Brain pericyte (primary cell): ENCODE measurements at places on chromosomes 4 and X.

- no peak for DNase-seq
Measured at GRCh38 chr4:114997576-114998247, 115.7 kb downstream of the NDST4 start.

DNA sequence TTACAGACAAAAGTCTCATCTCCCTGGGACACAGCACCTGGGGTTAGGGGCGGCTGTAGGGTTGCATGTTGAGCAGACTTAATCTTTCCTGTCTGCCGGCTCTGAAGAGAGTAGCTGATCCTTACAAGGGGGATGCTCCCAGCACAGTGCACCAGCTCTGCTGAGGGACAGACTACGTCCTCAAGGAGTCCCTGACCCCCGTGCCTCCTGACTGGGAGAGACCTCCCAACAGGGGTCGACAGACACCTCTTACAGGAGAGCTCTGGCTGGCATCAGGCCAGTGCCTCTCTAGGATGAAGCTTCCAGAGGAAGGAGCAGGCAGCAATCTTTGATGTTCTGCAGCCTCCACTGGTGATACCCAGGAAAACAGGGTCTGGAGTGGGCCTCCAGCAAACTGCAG is 506.0 kb upstream of the FMR1 start:
- DNase-seq: no peak

- DNase-seq: no peak
Measured at GRCh38 chrX:89034679-89035078, 287.7 kb downstream of the CPXCR1 start.

DNA sequence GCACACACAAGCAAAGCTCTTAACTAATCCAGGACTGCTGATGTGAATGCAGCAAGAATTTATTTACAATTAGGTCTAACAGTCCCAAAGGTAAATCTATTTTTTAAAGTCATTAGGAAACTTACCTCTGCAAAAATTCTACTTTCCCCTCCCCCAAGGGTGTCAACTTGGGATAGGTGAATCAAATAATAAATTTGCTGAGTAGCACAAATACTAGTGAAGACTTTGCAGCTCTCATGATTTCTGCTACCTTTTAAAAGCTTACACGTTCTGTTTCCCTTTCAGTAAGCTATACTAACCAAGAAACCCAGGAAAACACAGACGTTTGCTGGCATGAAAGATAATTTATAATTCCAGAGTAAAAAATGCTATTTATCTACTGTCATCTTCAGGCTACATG is 296.6 kb upstream of the SLC7A11 start:
- no peak for DNase-seq

- no peak for DNase-seq
Measured at GRCh38 chr4:7393601-7394575, 40.8 kb downstream of the PSAPL1 start.

DNA sequence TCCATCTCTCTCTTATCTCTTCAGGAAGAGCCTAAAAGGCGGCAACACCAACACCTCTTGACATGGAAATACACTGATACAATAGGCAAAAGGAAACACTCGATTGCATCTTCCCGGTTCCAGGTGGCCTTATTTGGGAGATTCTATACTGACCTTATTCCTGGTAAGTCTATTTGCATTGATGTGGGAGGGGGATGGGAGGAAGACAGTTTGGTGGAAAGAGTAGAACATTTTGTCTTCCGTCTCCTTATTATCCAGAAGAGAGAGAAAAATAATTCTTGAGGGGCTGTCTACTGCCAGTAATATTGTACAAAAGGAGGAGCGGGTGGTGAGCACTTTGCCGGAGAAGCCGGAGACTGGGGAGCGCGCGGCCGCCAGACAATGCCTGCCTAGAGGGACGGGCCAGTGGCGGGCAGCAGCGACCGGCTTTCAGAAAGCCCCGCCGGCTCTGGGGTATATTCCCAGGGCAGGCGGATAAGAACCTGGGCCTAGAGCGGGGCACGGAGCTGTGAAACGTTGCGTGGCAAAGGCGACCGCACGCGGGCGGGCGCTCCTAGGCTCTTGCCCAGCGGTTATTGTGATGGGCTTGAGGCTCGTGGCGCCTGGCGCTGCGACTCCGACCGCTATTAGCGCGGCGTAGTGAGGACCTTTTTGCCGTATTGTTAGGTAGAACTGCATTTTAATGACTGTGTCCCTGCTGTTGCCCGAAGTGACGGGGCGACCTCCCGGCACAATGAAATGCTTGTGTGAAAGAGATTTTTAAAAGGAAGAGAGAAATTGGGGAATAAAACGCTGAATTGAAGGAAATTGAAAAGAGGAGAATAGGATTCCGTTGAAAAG is 518 bp downstream of the PRDM8 start:
- no peak for DNase-seq

- DNase-seq: no peak
Measured at GRCh38 chr4:1395941-1396805, 10.1 kb downstream of the NKX1-1 start.

DNA sequence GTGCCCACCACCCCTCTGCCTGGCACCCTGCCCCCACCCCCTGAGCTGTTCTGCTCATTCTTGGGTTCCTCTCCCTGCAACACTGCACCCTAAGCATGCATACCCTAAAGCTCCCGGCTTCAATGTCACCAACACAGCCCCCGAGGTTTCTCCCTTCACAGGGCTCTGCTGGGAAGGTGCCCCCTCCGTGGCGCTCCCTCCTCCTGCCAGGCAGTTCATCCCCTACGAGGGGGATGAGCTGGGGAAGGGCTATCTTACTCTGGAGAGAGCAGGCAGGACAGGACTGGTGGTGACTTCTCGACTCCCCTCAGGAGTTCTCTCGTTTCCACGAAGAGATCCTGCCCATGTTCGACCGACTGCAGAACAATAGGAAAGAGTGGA is 6.5 kb downstream of the ATP5ME start:
- no peak for DNase-seq

GRCh38 chrX:10208953-10209352 is 52.2 kb downstream of the CLCN4 start:
- DNase-seq: no peak

DNA sequence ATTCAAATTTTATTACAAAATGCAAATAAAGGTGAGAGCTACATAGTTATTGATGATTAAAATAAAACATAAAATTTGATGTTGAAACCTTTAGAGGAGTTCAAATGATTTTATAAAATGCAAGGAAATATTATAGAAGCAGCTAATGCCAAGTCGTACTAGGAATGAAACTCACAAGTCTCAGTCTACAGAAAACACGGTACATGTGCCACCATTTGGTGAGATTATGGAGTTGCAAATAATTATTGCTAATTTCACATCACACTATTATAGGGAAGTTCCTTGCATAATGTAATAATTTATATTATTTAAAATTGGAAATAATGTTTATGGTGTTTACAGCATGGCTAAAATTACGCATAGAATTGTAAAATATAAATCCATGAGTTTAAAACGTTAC is 1601.7 kb upstream of the TENM3 start:
- no peak for DNase-seq

DNA sequence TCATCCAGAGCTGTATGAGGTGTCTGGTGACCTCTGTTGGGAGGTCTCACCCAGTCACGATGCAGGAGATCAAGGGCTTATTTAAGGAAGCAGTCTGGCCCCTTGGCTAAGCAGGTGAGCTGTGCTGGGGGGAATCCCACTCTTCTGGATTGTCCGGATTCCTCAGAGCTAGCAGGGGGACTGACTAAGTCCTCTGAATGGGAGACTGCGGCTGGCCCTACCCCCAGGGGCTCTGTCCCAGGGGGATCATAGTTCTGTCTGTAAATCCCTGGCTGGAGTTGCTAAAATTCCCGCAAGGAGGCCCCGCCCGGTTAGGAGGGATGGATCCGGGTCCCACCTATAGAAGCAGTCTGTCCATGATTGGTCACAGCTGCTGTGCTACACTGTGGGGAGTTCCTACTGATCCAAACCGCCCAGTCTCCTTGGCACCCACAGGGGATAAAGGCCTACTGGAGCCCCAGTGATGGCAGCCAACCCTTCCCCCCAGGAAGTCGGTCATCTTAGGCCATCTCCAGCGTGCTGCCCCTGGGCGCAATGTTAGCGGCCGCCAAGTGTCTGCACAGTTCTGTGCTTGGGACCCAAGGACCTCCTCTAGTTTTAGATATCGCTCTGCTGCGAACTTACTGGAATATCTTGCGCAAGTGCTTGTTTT is 118.2 kb upstream of the KLF8 start:
- DNase-seq: no peak

GRCh38 chr4:74531963-74532794 is 87.2 kb downstream of the AREG start:
- peak; percentile 44 for DNase-seq

- DNase-seq: no peak
Measured at GRCh38 chrX:14193547-14193946, 163.9 kb upstream of the GEMIN8 start.

GRCh38 chrX:79719568-79720231 is 294.9 kb upstream of the TBX22 start:
- DNase-seq: no peak

GRCh38 chr4:74311696-74312313 is 3.5 kb downstream of the EPGN start:
- DNase-seq: no peak

GRCh38 chr4:106370214-106370613 is 1.6 kb upstream of the GIMD1 start:
- no peak for DNase-seq

DNA sequence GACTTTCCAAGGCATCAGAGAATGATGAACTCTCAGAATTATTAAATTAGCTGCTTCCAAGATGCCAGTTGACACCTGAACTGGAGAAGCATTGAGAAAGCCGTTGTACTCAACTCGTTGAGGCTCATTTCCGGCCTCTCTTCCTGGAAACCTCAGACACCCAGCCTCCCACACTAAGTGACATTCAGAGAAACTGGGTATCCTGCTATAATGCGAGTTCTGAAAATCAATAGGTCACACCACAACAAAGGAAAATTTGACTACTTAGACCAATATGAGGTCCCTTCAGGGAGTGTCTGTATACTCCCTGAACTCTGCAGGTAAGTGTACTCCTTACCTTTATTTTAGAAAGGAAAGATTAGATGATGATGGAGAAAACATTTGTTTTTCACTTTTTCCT is 51.2 kb downstream of the ENPEP start:
- no peak for DNase-seq

GRCh38 chr4:7399440-7400234 is 35.1 kb downstream of the PSAPL1 start:
- DNase-seq: no peak

GRCh38 chrX:51893931-51894696 is 691 bp downstream of the MAGED1 start:
- DNase-seq: no peak

- DNase-seq: no peak
Measured at GRCh38 chr4:159242427-159242826, 139.5 kb downstream of the RAPGEF2 start.

DNA sequence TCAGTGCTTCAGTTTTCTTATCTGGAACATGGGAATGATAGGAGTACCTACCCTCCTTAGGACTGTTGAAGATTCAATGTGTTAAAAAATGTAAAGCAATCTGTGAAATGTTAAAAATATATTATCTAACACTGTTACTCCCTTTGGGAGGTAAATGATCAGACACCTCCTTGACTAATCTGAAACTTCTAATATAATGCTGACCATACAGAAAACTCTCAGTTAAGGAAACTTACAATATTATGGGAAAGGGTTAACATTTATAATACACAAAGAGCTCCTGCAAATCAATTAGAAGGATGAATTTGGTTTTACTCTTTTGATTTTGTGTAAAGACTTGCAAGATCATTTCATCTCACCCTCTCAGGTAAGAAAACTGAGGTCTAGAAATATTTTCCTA is 1.6 kb upstream of the PFKFB1 start:
- DNase-seq: no peak

- no peak for DNase-seq
Measured at GRCh38 chr4:174119051-174119450, 164.4 kb downstream of the FBXO8 start.

GRCh38 chr4:16516796-16517439 is 290.6 kb upstream of the TAPT1 start:
- DNase-seq: no peak

DNA sequence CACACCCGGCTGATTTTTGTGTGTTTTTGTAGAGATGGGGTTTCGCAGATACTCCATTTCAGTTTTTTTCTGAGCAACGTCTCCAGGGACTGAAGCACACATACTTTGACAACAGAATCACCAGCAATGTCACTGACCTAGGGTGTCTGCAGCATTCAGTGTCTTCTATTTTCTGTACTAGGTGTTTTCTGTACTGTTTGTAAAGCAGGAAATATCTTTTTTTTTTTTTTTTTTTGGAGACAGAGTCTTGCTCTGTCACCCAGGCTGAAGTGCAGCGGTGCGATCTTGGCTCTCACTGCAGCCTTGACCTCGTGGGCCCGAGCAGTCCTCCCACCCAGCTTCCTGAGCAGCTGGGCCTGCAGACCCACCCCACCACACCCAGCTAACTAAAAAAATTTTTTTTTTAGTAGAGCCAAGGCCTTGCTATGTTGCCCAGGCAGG is 8.9 kb downstream of the ADD1 start:
- no peak for DNase-seq

DNA sequence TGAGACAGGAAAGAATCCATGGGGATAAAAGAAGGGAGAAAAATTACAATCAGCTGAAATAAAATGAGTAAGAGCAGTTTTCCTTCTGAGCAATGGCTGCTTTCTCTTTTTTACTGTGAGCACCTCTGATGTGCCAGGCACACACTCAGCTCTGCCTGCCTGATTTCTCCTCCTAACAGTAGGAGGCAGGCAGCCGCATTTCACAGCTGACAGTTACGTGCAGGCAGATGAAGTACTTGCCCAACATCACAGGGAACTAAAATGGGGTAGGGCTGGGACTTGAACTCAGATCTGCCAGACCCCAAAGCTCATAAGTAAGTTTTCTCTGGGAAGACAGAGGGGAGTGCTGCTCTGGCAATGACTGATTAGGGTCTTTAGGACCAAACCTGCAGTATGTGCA is 54.6 kb downstream of the C4orf50 start:
- no peak for DNase-seq

DNA sequence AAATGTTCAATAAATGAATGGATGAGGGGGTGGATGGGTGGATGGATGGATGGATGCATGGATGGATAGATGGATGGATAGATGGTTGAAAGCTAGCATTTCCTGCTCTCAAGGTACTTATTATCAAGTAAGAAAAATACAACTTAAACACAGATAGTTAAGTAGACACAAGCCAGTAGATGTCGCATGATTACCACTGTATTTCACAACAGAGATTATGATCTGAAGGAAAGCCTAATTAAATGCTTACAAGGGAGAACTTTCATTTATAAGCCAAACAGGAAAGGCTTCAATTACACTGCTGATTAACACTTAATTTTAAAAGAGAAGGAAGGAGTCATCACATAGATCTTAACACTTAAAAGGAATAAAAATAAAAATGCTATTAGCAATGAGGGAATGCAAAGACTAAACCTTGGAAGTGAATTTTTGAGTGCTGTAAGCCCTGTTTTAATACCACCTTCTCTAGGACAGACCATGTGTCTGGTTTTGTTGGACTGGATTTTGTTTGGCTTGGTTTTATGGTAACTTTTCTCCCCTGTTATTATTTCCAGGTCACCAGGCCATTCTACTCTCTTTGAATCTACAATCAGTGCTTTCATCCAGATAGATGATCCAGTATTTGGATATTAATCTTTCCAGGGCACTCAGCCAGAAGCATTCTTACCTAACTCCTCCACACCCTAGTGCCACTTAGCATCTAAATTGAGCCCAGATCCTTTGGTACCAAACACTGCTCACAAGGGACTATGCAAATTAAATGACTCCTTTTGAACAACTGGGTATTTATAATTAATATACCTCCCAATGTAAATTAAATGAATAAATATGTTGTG is 75.5 kb upstream of the SLC39A8 start:
- DNase-seq: no peak
